ENCODE measurements at places on chromosomes 6 and 20.

DNA sequence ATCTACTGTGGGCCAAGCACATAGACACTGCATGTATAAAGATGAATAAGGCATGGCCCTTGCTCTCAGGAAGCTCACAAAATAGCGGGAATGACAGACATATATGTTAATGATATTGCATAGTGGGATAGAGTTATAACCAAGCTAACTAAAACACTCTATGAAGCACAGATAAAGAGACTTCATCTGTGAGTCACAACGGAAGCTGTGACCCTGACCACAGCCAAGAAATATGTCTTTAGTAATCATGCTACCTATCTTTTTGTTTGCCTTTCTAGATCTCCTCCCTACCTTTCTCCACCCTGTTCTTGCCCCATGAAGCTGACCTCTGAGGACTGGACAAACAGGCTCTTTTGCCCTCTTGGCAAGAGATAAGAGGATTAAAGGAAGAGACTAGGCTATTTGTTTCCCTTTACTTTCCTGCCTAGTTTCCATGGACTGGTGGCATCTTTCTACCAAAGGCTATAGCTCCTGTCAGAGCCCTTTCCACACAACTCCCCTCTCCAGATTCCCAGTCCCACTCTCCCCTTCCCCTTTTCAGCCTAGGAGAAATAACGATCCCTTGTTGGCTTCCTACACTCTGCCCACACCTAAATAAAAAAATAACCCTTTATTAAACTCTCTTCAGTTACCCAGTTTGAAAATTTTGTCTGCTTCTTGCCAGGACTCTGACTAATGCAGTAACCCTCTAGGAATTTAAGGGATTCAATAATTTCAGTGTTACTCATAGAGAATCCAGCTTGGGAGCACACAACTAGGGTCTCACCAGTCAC lies 504.9 kb upstream of the MARCKS start:
- DNase-seq: no peak

DNA sequence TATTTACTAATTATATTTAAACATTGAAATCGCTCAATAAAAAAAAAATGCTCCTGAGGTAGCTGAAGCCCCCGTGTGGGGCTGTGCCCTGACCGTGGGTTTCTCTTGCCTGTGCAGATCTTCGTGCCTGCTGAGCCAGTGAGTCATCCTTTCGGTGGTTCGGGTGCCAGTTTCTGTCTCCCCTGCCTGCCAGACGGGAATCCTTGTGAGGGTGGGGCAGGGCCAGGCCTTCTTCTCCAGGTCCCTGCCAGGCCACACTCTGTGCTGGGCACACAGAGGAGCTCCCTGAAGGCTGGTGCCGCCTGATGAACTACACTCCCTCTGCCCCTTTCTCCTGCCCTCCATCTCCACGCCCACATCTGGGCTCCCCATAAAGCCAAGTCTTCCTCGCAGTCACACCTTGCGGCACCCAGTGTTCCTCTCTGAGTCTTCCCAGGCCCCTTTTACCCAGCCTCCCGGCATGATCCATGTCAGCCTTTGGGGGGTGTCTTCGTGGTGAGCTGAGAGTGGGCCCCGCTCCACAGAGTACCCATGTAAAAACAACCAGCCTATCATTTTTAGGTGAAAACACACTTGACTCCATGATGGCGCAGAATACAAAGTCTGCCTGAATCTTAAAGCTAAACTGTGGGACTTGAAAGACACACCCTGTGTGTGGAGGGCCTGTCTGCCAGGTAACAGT lies 19.3 kb downstream of the FGD2 start:
- peak; percentile 67 for DNase-seq

DNA sequence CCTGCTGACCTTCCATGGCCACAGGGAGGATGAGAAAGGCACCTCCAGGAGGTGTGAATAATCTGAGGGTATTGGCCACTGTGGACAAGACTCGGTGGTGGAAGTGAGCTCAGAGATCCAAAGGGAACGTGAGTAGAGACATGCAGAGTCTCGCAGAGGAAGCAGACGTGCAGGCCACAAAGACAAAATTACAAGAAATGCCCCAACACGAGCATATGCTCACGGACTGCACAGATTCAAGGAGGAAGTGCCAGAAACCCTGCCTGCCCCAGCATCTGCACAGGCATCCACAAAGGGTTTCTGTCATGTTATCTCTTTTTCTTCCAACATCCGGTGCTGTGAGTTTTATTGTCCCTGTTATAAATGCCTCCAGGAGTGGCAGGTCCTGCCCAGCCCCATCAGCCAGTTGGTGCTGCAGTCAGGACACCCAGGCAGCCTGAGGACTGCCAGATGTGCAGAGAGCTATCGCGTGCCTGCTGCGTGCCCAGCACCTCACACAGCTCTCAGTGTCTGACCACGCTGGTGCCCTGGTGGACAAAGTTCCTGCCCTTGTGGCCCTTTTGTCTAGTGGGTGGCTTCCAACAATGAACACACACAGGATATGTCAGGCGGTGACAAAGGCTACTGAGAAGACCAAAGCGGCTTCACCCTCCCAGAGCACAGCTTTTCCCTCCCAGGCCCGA lies 34.0 kb upstream of the FANCE start:
- DNase-seq: no peak

DNA sequence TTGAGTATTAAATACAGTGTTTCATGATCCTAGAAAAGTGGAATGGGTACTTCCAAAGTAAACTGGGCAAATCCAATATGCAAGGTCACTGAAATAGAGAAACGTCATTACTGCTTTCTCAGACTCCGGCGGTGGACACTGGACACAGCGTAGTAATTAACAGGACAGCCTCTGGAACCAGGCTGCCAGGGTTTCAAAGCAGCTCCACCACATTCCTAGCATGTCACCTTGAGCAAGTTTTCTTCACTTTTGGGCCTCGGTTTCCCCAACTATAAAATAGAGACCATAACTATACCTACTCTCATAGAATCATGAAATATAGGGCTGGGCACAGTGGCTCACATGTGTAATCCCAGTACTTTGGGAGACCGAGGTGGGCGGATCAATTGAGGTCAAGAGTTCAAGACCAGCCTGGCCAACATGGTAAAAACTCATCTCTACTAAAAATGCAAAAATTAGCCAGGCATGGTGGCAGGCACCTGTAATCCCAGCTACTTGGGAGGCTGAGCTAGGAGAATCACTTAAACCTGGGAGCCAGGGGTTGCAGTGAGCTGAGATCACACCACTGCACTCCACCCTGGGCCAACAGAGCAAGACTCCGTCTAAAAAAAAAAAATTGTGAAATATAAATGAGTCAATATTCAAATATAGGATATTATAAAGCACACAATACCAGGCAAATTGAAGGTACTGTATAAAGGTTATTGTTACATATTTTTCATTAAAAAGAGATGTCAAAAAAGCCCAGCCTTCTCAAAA lies 24.9 kb downstream of the ARHGAP18 start:
- no peak for DNase-seq

DNA sequence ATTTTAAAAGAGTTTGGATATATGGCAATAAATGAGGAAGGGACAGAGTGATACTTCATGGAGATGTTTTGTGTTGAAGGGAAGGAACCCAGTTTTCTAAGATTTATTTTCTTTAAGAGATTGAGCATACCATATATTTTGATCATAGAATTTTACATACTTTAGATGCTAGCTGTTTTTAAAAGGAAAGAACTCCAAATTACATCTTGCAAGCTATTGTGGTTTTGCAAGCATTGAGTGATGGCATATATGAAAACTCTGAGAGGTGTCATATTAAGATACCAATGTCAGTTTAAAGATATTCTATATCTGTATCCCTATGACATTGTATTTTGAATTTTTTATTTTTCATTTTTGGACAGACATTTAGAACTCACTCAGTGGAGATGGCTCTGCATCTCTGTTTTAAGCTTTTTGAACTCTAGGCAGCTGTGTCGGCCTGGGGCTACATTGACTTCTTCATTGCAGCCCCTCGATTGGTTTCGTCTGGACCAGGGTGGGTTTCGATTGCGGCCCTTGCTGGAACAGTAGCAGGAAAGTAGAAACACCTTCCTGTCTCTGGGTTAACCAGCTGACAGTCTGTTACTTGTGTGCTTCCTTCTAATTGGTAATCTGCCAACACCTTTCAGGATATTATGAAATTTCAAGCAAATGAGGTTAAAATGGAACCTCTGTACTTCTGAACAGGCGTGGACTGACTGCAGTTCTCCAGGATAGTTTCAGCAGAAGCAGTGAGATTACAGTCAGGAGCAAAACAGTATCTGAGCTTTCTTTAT lies 14.0 kb downstream of the IGF2R start:
- DNase-seq: no peak

DNA sequence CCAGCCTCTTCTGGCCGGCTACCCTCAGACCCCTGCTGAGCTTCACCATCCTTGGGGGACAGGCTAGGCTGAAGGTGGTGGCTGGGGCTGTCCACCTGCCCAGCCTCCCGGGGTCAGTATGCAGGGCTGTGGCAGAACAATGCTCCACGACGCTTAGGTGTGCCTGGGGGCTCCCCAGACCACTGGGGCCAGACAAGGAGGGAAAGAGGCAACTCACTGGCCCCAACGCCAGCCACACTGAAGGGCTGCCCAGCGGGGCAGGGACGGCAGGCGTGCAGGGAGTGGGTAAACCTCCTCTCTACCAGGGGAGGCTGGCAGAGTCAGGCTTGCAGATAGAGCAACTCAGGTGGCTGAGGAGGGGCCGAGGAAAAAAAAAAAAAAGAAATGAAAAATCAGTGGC lies 11.5 kb upstream of the UBE2V1 start:
- no peak for DNase-seq

GRCh38 chr6:28673787-28674671 lies 148.3 kb downstream of the GPX5 start:
- DNase-seq: peak; percentile 76

GRCh38 chr6:151425561-151425960 lies 26.4 kb downstream of the RMND1 start:
- no peak for DNase-seq

DNA sequence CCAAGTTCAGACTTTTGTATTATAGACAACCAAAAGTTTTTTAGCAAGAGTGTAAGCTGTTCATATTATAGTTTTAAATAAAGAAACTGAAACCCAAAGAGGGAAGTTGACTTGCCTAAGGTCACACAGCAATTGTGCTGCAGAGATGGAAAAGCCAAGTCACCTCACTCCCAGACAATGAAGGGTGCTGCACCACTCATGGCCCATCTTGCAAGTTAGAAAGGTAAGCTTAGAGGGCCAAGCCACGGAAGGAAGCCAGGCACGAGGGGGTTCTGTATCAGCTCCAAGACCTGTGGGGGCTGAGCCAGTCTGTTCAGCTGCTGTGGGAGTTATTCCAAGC lies 860 bp downstream of the DEFB124 start:
- no peak for DNase-seq

- no peak for DNase-seq
Measured at GRCh38 chr6:6915219-6915618, 192.5 kb upstream of the RREB1 start.

DNA sequence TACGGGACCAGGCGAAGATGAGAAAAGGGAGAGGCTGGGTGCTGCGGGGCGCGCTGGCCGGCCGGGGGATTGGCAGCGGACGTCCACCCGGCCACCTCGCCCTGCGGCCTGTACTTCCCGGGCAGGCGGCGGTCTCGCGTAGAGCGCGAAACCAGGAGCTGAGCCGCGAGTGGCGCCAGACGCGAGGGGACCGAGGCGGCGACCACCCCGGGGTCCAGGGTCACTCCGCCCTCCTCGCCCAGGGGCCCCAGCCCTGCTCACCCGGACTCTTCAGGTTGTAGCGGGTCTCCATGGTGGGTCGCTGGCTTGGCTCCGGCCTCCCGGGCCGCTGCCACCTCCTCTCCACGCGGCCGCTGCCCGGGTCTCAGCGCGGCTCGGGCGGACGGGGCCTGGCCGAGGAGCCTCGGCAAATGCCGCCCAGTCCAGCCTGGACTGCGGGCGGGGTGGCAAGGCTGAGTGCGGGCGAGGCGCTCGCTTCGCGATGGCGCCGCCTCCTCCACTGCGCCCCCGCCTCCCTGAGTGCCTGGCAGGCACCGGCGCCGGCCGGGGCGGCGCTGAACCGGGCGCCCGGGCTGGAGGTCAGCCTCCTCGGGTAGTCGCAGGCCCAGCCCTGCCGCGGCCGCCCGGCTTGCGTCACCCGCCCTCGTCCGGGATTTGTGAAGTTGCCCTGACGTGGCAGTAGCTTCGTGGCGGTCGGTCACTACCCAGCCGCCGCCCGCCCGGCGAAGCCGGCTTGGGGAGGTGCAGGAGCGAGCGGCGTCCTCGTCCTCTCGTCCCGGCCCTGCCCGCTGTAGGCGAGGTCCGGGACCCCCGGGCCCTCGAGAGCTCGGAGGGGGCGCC lies at the start of gene UBE2J1:
Gene UBE2J1 (minus strand): TSS at position 445 of the 840 bp plus-strand sequence. CDS start 153 bp downstream, at position 292.
- peak; percentile 68 for DNase-seq

GRCh38 chr20:53672484-53673129 lies 79.0 kb upstream of the ZNF217 start:
- no peak for DNase-seq

GRCh38 chr6:118467181-118467580 lies 80.9 kb upstream of the PLN start:
- no peak for DNase-seq

- DNase-seq: no peak
Measured at GRCh38 chr6:140915103-140915502, 1217.6 kb upstream of the GJE1 start.

GRCh38 chr6:34511915-34512737 lies 44.0 kb downstream of the SPDEF start:
- no peak for DNase-seq

GRCh38 chr6:161064915-161065314 lies 73.3 kb downstream of the MAP3K4 start:
- DNase-seq: no peak

GRCh38 chr20:15491575-15491974 lies 1081.7 kb downstream of the KIF16B start:
- no peak for DNase-seq

- no peak for DNase-seq
Measured at GRCh38 chr6:87667032-87667431, 35.0 kb downstream of the AKIRIN2 start.

DNA sequence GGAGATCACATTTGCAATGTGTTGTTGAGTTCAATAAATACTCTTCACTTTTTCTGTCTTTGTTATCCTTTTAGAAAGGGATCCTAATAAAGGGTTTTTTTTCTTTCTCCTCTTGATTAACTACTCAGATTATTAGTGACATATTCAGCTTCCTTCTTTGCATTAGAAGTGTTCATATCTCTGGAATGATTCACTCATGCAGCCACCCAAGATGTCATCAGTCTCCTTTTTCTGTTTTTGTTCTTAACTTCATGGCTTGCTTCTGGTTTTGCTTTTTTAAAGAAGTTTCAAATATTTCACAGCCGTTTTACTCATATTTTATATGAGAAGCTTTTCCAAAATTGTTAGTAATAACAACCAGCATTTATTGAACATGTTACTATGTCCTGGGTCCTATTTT lies 187.6 kb downstream of the TMEM242 start:
- no peak for DNase-seq

GRCh38 chr6:7832904-7833750 lies 77.5 kb downstream of the TXNDC5 start:
- DNase-seq: no peak

- DNase-seq: no peak
Measured at GRCh38 chr6:39770446-39770845, 21.7 kb upstream of the DAAM2 start.

Measured in stimulated activated CD4-positive, alpha-beta T cell treated with anti-CD3 and anti-CD28 coated beads, Interleukin-1b, Interleukin-23, amount 100 ng/mL, for 48 hours (primary cell).